Frontal cortex (tissue), 4 donors: ENCODE measurements at places on chromosomes 12 and 14. TPM values are rescaled to one million over a fixed set of nuclear protein-coding genes. Genes with fewer than 3 reads are reported as not detected.

Gene CEP170B
- 18.3 TPM for total RNA-seq

Gene HOXC5
- not detected for total RNA-seq

Gene BDKRB1
- 0.41 TPM for total RNA-seq

Gene ACOT4
- 1.2 TPM for total RNA-seq

Gene TAS2R46
- 1.6 TPM for total RNA-seq

Gene PLA2G1B
- not detected for total RNA-seq

Gene SLC25A47
- total RNA-seq, result not detected

Gene FAR2
- 49.3 TPM for total RNA-seq

Gene FAM216A
- 39.1 TPM for total RNA-seq

Gene AGAP2
- 25.7 TPM for total RNA-seq

Gene TAS2R20
- 6.9 TPM for total RNA-seq

Gene RPS6KL1
- 23.6 TPM for total RNA-seq

Gene HOXC4
- not detected for total RNA-seq

Gene CAPS2
- 9.8 TPM for total RNA-seq

Gene IFNG-AS1
- total RNA-seq, result not detected

Gene CCDC88C
- 22.4 TPM for total RNA-seq

Gene TRIM9
- 28.5 TPM for total RNA-seq

Gene A2M
- total RNA-seq, result 38.7 TPM

- DNase-seq, result no peak
These were observed 509.6 kb upstream of the USP15 start for GRCh38 chr12:61750604-61751003.

DNA sequence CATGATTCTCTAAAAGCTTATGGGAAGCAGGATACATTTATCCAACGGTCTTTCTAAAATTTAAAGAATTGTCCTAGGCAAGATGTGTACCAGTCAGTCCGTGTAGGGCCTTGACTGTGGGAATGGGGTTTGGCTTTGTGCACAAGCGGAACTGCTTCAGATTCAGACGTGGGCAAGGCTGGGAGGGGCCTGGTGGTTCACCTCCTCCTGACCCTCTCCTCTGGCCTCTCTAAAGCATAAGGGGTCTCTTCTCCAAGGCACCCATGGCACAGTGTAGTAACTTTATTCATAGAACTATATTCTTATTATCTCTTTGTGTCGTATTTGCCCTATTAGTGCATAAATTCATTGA lies 121.2 kb upstream of the PTPRB start:
- DNase-seq, result no peak

DNA sequence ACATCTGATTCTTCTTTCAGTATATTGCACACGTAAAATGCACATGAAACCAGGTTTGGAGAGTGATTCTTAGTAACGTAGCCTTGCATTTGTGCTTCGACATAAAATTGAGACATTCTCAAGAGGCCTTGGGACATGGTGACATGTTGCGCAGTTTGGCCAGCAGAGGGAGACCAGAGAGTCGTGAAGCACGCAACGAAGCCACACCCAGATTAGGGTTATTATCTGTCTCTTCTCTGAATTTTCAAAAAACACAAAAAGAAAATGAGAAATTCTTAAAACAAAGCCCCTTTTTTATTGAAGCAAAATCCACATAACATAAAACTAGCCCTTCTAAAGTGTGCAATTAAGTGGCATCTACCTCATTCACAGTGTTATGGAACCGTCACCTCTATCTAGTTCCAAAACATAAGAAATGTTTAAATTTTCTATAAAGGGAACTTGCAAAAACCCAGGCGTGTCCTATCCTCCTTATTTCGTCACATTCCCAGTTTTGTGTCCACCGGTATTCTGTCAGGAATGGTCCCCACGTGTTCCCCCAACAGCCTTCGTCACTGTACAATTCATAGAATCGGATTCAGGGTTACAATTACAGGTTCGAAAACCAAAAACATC lies 108.8 kb upstream of the ATF7IP start:
- no peak for DNase-seq

- no peak for DNase-seq
These were observed 16.1 kb upstream of the ATF1 start for GRCh38 chr12:50747817-50748216.

GRCh38 chr12:115990241-115990640 lies 287.3 kb downstream of the MED13L start:
- DNase-seq, result no peak

DNA sequence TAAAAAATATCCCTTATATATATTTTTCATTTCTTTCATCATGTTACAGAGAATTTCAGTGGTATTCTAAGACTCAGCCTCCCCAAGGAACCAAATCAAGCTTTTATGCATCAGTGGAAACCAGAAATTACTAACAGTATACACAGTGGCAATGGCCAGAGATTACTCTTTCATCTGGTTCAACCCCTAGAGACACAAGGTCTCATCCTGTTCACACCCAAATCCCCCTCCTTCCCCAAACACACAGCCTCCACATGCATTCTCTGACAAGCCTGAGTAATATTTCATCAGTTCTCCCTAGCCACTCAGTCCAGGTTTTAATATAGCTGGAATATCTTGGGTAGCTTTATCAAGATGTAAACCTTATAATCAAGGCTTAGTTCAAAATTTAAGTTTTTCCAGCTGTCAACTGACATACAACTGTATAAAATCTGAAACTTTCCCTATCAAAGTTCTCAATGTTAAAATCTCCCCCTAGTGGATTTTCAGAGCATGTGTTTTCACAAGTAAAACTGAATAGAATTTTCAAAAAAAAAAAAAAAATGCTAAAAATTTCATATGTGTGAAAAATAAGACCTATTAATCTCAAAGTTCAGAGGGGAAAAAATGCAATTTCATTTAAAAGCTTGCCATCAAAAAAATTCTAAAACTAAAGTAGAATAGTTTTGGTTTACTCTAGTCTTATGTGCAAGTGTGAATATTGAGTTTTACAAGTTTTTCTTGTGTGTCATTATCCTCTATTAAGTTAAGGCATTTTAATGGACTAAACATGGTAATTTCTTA lies 10.5 kb upstream of the SSTR1 start:
- DNase-seq, result no peak

DNA sequence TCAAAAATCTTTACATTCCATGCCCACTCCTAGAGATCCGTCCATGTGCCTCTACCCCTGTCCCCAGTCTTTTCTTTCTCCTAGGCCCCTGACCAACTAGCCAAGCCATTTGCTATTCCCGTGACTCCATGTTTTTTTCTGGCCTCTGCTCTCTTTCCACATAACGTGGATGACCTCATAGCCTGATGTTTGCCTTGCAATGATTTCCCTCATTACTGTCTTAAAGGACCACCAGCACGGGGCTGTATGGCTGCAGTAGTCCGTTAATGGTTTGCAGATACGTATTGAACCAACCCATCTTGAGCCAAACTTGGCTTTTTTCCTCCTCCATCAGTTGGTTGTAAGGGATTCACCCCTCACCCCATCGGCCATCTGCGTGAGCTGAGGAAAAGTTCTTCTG lies 226.0 kb downstream of the PCNX1 start:
- DNase-seq, result no peak

- DNase-seq, result no peak
These were observed 59.0 kb downstream of the CDC42BPB start for GRCh38 chr14:102998393-102998792.

DNA sequence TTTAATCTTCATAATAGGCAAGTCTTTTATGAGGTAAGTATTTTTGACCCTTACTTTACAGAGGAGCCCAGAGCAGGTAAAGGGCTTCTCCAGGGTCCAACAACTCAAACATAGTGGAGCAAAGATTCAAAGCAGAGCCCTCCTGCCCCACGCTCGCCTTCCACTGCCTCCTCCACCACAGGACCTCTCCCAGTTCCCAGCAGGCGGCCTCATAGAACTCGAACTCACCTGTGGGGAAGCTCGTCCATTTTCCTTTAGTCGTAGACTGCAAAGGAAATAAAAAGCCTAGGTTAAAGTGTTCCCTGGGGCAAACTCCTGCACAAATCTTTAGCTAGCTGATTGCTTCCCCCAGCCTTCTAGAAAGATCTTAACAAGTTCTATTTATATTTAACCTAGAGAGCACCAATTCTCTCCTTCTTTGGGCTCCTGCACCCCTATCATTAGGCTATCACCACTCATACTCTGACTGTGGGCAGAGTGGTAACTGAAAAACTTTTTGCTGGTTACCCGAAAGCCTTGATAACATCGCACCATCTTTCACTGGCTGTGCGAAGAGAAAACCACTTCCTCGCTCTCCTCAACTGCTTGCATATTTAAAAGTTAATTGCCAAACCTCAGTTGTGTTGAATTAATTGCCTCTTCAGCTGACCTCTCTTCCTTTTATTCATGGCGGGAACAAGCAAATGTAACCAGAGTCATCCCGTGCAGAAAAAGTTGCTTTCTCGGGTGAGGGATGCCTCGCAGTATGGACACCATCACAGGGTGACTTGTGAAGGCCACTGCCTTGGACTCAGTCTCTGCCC lies 299.6 kb downstream of the DPF3 start:
- no peak for DNase-seq

- no peak for DNase-seq
These were observed 36.2 kb downstream of the SYNE3 start for GRCh38 chr14:95480109-95480886.

GRCh38 chr14:99345472-99345871 lies 73.5 kb upstream of the BCL11B start:
- DNase-seq, result no peak

GRCh38 chr12:121766290-121767039 lies 27.0 kb downstream of the RHOF start:
- DNase-seq, result no peak

GRCh38 chr12:57737467-57738460 lies 778 bp downstream of the AGAP2 start:
- peak; percentile 55 for DNase-seq

GRCh38 chr12:113647048-113647447 lies 175.4 kb upstream of the LHX5 start:
- DNase-seq, result no peak

DNA sequence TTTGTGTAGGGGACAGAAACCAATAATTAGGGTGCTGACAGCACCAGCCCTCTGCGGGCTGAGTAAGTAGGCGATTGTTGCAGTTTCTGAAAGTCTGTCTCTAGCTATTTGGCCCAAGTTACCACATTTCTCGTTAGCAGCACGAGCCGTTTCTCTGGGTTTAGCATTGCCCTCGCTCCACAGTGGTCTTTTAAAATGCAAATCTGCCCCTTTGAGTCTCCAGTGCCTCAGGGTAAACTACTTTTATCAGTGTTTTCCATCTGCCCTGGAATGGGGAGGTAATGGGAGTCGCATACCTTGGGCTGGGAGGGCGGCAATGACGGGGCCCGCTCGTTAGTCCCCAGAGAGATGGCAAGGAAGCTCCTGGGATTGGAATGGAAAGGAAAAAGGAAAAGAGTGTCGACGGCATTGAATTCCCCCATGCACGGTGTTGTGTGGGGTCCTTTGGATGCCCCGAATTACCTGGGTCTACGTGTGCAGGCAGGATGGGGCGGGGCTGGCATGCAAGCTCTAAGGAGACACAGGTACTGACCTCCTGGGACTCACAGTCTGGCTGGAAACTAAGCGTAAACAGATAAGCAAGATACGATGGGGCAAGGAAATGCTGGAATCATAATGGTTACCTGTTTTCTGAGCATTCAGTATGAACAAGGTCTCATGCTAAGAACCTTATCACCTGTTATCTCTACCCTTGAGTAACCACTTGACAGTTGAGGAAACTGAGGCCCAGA lies 131.8 kb upstream of the MAP1LC3B2 start:
- DNase-seq, result no peak

- DNase-seq, result no peak
These were observed 129.9 kb downstream of the NPAS3 start for GRCh38 chr14:33068626-33069025.

DNA sequence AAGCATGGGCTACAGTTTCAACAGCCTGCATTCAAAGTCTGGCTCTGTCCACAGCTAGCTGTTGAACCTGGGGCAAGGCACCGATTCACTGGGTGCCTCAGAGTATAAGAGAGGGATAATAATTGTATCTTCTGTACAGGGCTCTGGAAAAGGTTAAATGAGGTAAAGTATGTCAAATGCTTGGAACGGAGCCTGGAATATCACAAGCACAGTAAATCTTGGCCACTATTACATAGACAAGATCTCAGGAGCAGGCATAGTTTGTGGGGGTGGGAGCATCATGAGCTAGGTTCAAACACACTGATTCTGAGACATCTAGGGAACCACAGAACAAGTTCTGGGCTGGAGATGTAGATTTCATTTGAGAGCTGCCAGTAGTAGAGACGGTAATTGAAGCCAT lies 203.7 kb upstream of the NUDT4 start:
- DNase-seq, result no peak

GRCh38 chr14:99718031-99718810 lies 34.1 kb downstream of the CYP46A1 start:
- no peak for DNase-seq

DNA sequence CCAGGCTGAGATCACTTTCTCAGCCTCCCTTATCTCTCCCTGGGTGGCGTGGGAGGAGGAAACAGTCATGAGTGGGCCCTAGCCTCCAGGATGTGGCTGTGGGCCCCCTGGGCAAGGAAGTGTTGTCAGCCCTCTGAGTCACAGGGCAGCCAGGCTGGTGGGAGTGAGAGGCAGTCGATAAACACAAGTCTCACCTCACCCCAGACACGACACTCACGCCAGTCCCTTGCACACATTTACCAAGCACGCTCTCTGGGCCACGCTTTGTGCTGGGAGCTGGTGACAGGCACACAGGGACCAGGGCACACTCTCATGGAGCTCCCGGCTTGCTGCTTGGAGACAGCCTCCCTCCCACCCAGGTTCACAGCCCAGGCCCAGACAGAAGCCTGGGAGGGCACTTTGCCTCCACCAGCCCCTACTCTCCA lies 1.9 kb upstream of the KRT79 start:
- DNase-seq, result no peak

GRCh38 chr14:98903371-98903770 lies 368.6 kb downstream of the BCL11B start:
- DNase-seq, result no peak

DNA sequence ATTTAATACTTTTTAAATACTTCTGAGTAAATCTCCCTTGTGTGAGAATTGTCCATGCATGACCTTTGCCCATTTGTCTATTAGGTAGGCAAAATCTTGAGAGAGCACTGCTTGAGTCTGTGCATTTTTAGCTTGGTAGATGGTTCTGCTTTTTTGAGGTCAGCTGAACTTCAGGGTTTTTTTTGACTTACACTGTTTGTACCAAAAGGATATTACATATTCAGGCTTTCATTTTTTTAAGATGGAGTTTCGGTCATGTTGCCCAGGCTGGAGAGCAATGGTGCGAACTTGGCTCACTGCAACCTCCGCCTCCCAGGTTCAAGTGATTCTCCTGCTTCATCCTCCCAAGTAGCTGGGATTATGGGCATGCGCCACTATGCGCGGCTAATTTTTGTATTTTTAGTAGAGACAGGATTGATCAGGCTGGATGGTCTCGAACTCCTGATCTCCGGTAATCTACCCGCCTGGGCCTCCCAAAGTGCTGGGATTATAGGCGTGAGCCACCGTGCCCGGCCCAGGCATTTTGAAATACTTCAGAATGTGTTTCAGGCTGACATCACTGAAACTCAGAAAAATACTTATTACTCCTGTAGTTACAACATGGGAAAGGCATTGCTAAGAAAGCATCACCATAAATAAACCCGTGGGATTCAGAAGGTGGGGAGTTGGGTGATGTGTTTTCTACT lies 11.1 kb downstream of the RASSF3 start:
- DNase-seq, result no peak
